ENCODE measurements at places on chromosomes 12 and 14. TPM values are rescaled to one million over a fixed set of nuclear protein-coding genes. Genes with fewer than 3 reads are reported as not detected.

The ACOT4 gene
- 1.3 TPM for total RNA-seq

The TAS2R30 gene
- 3.2 TPM for total RNA-seq

The CYP27B1 gene
- 2.6 TPM for total RNA-seq

The FAIM2 gene
- 0.55 TPM for total RNA-seq

The PKP2 gene
- not detected for total RNA-seq

The CLEC4E gene
- total RNA-seq: not detected

The P2RX7 gene
- 8.9 TPM for total RNA-seq

The HPD gene
- total RNA-seq: not detected
